ENCODE measurements at places on chromosomes 16 and 17.

DNA sequence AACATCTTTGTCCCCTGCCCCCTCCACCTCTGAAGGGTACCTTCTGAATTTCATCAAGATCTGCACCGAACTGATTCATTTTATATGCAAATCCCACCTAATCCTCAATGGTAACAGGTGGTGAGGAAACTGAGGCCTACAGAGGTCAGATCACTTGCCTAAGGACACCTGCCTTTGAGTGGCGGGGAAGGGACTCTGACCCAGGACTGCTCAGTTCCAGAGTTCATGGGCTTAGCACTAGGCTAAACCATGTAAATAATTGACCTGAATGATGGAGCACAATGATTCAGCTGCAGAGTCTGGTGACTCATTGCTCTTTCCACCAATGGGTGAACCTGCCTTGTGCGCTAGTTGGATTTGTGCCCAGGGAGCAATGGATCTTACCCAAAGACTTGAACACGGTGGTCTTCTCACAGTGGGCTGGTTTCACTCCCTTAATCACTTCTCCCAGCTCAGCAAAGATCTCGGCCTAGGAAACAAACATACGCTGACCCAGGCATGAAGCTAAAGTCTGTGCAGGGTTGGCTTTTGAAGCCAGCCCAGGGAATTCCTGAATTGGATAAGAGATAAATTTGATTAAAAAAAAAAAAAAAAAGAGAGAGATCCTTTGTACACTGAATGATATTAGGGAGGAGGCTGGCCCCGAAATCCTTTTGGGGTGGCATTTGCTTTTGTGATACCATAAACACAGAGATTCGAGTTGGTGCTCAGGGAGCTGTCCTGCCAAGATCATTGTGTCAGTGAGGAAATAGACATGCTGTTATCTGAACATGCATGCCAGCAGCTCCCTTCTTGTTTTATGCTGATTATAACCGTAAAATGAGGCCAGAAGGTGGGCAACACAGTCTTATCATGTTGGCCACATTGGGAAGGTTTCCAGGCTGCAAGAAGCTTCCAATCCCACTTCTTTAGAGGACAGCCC is 17.0 kb downstream of the CRYM start:
- no peak for DNase-seq

DNA sequence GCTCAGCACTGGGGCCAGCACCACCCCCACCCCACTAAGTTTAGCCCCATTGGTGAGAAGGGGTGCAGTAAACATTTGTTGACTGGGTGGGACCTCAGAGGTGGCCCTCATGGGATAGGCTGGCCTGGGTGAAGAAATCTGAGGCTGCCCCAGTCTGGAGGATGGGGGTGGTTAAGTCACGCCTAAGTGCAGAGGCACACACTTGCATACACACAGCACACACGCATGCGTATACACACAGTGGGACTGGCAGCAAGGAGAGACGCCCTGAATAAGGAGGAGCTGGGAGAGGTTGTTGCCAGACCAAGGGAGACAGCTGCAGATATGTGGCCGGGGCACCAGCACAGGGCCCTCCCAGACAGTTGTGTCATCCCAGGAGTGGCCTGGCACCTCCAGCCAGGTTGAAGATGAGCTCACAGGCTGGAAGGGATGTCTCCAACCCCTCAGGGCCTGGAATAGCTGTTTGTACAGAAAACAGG is 3.0 kb upstream of the BCAR1 start:
- no peak for DNase-seq

- no peak for DNase-seq
These were observed 232.3 kb upstream of the NLRP1 start for GRCh38 chr17:5816491-5817070.

- DNase-seq = no peak
These were observed 137.8 kb upstream of the CCL2 start for GRCh38 chr17:34117332-34117731.

GRCh38 chr16:89546781-89547180 is 13.7 kb upstream of the RPL13 start:
- no peak for DNase-seq

- DNase-seq = no peak
These were observed 10.7 kb downstream of the RPRML start for GRCh38 chr17:46968224-46968834.

DNA sequence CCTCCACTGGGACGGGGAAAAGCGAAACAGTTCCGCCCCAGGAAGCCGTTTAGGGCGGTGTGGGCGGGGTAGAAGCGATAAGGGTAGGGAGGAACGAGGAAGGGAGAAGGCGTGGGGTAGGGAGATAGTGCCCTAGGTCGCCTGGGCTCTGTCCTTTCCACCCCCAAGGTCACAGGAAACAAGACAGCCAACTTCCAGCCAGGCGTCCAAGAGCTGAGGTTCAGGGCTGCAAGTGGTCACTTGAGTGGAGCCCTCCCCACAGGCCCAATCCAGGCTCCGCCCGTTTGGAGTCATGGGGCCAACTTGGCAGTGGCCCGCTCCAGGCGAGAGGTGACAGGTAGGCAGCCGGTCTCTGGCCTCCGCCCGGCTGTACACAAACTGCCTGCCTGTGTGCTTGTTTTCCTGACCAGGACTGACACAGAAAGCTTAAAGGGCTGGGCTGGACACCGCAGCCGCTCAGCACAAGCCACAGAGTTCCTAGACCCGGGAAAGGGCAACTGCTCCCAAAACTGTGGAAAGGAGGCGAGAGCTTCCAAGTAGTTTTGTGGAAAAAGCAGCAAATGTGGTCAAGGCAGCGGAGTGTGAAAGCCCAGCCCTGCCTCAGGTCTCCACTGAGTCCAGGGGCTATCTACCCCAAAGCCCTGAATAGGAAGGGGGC is at the start of gene RILP:
Gene RILP, minus strand, starts transcription at position 23 of the 658 bp plus-strand sequence. CDS start 62 bp downstream, outside the sequence.
- DNase-seq = no peak

DNA sequence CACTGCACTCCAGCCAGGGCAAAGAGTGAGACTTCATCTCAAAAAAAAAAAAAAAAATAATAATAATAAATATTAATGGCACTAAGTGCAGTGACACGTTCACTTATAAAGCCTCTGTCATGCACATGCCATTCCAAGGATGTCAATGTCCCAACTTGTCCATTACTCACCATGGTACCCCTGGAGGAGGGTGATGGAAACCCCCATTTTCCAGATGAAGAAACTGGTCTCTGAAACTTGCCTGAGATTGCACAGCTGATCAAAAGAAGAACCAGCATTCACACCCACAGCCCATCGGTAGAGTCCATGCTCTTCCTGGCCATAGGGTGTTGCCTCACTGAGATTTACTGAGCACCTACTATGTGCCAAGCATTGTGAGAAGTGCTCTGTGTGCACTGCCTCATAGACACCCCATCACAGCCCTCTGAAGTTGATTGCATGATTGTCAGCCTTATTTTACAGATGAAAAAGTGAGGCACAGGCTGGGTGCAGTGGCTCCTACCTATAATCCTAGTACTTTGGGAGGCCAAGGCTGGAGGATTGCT is 123.7 kb downstream of the ABCC1 start:
- no peak for DNase-seq

DNA sequence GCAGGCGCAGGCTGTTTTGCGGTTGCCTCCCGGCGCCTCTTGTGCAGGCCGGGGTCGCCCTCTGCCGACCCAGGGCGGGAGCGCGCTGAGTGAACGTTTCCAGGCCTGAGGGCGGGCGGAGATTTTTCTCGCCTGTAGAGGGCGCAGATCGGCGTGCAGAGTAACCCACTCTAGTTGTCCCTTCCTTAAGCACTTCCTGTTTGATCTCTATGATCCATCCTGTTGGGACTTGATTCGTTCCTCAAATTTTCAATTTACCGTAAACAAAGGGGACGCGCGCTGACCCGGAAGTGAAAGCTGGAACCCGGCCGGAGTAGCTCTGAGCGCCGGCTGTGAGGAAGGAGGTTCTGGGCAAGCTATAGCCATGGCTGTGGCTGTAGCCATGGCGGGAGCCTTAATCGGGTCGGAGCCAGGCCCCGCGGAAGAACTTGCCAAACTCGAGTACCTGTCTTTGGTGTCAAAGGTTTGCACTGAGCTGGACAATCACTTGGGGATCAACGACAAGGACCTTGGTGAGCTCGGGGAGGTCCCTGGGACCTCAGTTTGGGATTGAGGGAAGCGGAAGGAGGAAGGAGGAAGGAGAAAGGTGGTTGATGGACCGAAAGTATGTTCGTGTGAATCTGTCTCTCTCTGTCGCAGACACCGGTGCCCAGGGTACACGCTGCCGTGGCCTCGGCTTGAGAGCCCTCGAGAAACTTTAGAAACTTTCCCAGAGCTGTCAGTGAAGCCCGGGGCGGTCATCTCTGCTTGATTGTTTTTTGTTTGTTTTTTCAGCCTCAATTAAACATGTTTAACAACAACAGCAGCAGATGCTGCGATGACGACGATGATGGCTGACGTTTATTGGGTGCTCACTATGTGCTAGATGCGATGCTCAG is at the start of gene DHX8:
Gene DHX8, plus strand, starts transcription at position 302 of the 878 bp plus-strand sequence. Its CDS starts 63 bp downstream, at position 365.
- DNase-seq = peak; percentile 99

- no peak for DNase-seq
These were observed 1.9 kb upstream of the DNASE1 start for GRCh38 chr16:3652373-3653195.

DNA sequence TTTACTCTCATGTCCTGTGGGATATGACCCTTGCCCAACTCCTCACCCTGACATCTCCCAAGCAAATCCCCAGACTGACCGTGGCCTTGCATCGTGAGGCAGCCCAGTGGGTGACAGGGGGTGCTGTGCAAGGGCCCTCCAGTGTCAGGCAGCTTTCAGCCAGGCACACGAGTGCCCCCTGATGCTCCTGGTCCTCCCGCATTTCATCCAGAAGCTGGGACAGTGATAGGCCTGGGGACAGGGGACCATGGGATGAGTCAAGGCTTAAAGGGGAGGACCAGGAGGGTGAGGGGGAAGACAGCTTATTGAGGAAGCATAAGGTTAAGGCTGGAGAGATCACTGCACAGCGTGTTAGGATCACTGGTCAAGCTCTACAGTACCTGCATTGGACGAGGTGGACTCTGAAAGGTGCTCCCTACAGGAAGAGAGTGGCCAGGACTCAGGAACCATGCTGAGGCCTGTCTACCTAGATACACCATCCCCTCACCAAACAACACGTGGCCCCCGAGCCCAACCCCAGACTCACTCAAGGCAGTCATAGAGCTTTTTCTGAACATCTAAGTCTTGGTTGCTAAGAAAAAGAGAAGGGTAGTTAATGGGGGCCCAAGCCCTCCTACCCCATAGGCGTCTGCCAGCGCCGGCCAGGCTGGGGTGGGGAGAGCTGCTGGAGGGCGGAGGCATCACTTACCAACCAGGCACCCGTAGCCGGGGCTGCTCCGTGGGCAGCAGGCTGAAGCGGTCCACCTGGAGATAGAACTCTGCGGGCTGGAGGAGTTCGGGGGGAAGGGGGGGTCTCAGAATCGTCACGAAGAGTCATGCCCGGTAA is 998 bp downstream of the ACD start:
- DNase-seq = no peak

GRCh38 chr17:40442392-40443195 is 656 bp upstream of the IGFBP4 start:
- no peak for DNase-seq

GRCh38 chr16:85897382-85897781 is 1.6 kb upstream of the IRF8 start:
- no peak for DNase-seq

DNA sequence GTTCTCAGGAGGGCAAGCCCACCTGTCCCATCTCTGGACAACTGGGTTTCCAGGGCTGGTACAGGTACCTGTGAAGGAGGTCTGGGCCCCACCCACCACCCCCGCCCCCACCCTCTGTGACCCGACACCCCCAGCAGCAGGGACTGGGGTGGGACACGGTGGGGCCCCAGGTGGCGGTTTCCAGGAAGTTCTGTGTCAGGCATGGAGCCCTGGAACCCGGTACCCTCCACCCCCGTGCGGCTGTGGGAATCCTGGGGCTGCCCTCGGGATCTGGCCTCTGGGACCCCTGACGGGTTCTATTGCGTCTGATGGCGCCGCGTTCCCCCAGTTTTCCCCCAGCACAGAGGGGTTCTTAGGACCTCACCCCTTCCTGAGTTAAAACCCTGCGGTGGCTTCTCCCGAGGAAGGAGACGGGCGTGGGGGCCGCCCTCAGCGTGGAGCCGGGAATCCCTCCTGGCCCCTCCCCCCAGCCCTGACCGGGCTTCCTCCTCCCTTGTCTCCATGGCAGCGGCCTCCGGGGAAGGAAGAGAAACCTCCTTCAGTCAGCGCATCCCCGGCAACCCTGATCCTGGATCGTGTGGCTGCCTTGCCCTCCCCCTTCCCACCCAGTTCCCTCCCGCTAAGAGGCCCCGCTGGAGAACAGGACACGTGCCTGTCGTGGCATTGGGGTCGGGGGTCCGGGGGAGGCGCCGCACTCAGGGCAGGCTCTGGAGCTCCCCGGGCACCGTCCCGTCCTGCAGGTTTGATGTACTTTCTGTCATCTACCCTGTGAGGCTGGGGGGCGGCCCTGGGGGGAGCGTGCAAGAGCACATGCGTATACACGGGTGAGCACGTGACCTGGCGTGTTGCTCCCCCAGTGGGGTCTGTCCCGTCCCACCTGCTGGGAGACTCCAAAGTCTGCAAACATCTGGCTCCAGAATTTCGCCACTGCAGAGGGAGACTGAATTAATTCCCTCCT is 30.3 kb downstream of the CACNA1H start:
- DNase-seq = no peak

GRCh38 chr17:1050246-1050995 is 53.5 kb downstream of the TIMM22 start:
- DNase-seq = no peak

GRCh38 chr17:44266402-44267164 is 1.4 kb downstream of the SLC4A1 start:
- DNase-seq = no peak

- no peak for DNase-seq
These were observed 90.9 kb downstream of the RBFOX1 start for GRCh38 chr16:7423434-7424044.

- DNase-seq = no peak
These were observed 23.6 kb upstream of the SMURF2 start for GRCh38 chr17:64685705-64686104.

DNA sequence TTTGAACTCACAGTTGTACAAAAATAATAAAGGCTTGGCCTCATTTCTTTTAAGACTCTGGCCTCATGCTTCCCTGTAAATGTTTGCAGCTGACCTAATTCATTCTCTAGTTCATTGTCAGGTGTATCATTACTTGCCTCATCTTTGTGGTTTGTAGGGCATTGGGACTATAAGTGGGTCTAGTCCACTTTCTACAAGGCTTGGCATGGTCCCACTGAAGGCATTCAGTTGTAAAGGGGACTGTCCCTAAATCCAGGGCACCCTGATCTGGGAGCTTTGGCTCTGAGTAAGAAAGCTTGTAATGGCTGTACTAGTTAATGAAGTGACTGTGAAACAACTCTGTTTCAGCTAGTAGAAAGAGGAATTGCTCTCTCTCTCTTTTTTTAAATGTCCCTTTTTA is 2.7 kb downstream of the KCTD2 start:
- DNase-seq = no peak

GRCh38 chr16:88651276-88651988 is 579 bp upstream of the CYBA start:
- DNase-seq = peak; percentile 36

GRCh38 chr16:74605746-74606520 is 981 bp downstream of the GLG1 start:
- no peak for DNase-seq

DNA sequence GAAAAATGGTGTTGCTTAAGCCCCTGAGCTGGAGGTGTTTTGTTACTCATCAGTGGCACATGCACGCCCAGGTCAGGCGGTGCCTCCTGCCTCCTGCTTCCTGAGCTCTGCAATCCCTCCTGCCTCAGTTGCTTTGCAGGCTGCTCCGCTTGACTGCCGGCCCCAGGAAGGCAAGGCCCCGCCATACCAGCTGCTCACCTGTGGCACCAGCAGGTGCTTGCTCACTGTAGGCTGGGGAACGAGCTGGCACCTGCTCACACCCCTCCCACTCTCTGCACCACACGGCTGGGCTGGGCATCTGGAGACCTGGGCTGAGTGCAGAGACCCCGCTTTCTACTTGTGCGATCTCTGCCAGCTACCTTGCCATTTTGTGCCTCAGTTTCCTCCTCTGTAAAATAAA is 200.2 kb downstream of the RBFOX3 start:
- no peak for DNase-seq

GRCh38 chr17:42171831-42172230 is 9.1 kb downstream of the KCNH4 start:
- no peak for DNase-seq

Measured in stimulated activated CD8-positive, alpha-beta memory T cell treated with anti-CD3 and anti-CD28 coated beads, Interleukin-7, amount 100 ng/mL, for 1 hour (primary cell).